ENCODE measurements at places on chromosomes 3 and 15. TPM values are rescaled to one million over a fixed set of nuclear protein-coding genes. Genes with fewer than 3 reads are reported as not detected.

The ZWILCH gene
- 25.1 TPM for total RNA-seq

The C3orf33 gene
- total RNA-seq, result 2.0 TPM

The RTP3 gene
- not detected for total RNA-seq

- DNase-seq, result no peak
These were observed 231.9 kb downstream of the DTWD1 start for GRCh38 chr15:49852756-49853155.

- DNase-seq, result no peak
These were observed 193.4 kb downstream of the SHOX2 start for GRCh38 chr3:157912514-157913451.

DNA sequence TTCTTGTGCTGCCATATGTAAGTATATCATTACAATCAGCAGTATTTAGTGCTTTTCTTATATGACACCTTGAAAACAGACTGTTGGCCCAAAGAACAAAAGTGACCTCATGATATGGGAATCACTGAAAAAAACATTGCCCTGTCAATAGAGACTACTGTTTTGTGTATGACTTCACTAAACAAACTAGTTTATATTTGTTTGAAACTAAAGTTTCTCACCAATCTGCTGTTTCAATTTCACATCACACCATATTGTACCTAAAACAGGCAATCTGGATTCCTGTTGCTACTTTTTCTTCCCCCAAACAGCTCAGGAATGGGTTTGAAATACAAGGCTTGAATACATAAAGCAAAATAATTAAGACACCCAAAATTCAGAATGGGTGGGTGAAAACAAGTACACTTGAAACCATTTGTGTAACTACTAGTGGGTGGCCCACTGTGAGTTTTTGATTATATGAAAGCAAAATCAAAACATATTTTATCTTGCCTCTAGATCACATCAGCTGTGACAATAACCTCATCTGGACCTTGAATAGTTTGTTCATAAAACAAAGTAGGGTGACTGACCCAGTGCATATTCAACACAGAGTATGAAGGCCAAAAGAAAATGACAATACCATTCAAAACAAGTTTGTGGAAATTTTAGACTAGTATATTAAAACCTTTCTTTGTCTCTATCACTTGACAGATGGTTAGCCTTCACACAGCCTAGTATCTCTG, 5.9 kb downstream of the ZBTB20 start:
- DNase-seq, result no peak

DNA sequence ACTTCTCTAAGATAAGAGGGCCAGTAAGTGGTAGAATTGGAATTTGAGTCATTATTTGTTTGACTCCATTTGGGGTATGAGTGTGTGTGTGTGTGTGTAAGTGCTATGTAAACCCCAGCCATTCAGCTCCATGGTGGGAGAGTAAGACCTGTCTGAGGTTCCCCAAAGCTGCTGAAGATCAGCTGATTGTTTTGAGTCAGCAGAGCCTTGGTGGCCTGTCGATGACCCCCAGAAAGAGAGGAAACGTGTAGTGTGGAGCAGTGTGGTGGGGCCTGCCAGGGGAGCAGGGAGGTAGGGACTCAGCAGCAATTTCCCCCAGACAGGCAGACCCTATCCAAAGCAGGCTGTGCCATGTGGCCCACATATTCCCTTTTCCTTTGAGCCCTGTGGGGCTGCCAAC, 5.3 kb downstream of the DVL3 start:
- peak; percentile 49 for DNase-seq

DNA sequence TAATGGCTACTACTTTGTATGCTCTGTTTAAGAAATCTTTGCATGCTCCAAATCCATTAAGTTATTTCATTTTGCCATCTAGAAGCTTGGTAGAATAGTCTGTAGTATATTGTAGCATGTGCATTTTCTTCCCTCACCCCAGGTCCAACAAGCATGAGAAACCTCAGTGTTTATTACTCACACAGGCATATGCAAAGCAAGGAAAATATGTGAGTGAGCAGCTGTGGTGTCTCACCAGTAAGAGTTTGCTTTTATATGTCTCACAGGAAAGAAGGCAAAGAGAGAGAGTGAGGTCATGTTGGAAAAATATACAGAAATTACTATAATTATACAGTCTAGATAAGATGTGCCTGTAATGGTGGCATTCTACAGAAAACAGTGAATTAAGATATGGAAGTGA, 312.5 kb downstream of the C3orf38 start:
- no peak for DNase-seq

DNA sequence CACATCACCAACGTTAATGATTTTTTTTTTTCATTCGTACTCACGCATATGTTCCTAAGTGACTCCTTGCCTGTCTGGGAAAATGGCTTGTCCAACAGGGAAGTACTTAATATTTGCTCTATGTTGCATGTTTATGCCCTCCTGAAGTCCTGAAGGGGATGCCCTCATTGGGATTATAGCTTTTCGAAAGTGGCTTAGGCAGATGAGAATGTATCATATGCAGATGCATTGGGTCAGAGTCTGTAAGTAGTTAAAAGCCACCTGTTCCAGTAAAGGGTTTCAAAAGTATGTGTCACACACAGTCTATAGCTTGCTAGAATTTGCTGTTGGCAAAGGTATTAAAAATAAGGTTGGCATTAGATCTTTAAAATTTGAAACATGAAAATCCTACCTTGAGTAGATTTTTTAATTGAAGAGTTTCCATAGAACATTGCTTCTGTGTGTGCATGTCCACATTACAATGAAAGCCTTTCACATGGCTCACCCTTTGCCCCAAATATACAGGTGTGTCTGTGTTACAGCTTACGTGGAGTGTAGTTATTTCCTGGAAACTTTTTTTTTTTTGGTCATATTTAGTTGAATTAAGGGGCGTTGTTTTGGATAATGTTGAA, 2.1 kb downstream of the ABHD17C start:
- no peak for DNase-seq

DNA sequence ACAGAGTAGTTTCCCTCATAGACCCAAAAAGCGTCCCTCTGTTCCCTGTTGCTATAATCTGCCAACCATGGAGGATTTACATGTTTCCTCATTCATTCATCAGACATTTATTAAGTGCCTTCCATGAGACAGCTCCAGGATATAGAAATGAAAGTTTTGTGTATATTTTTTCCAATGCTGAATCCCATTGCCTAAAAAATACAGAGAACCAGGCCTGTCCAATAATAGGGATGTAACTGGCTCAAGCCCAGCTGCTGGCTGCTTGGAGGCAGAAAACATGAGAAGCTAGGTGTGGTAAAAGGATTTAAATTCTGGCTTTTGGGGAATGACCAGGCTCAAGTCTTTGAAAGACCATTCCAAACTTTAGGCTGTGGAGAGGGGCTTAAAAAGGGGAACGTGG, 41.5 kb downstream of the RARB start:
- no peak for DNase-seq

DNA sequence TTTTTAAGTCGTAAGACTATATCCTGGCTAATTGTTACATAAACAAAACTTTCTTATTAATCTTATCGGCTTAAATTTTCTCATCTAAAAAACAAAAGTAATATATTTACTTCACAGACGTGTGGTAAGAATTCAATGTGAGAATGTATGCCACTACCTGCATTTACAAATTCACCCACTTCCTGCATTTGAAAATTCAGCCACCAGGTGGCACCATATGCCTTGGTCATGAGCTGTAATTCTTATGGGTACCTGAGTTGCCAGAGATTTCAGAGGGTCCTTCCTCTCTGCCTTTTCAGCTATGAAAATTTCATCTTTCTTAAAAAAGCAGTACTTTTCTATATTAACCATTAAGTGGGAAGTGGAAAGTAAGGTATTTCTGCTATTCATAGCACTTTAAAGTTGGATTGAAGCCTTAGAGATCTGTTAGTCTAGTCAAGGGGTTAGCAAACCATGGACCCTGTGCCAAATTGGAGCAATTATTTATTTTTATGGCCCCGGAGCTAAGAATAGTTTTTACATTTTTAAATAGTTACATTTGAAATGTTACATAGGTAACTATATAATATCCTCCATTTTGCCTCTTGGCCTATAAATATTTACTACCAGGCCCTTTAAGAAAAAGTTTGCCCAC, 127.8 kb downstream of the HCN4 start:
- DNase-seq, result peak; percentile 83

DNA sequence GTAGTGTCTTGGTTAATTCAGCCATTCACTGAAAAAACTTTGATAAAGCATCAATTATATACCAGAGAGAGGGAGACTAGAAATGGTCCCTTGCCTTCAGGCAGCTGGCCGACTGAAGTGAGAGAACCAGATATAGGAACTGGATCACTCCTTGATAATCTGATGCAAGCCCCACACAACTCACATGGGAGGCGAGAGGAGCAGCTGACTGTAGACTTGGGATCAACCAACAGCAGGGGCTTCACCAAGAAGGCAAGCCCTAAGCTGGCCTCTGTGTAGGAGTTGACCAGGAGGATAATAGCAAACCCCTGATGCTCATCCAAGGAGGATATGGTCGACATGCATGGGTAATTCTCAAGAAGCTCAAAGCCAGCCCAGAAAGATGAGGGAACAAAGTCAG, 133.1 kb downstream of the SRGAP3 start:
- DNase-seq, result no peak

DNA sequence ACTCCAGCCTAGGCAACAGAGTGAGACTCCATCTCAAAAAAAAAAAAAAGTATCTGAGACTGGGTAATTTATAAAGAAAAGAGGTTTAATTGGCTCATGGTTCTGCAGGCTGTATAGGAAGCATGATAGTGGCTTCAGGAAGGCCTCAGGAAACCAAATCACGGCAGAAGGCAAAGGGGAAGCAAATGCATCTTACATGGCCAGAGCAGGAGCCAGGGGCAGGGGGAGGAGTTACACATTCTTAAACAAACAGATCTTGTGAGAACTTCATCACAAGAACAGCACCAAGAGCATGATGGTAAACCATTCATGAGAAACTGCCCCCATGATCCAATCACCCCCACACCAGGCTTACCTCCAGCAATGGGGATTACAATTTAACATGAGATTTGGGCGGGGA, 37.2 kb downstream of the ACAP2 start:
- peak; percentile 87 for DNase-seq

GRCh38 chr3:132573797-132574211, 23.3 kb upstream of the ACKR4 start:
- no peak for DNase-seq

DNA sequence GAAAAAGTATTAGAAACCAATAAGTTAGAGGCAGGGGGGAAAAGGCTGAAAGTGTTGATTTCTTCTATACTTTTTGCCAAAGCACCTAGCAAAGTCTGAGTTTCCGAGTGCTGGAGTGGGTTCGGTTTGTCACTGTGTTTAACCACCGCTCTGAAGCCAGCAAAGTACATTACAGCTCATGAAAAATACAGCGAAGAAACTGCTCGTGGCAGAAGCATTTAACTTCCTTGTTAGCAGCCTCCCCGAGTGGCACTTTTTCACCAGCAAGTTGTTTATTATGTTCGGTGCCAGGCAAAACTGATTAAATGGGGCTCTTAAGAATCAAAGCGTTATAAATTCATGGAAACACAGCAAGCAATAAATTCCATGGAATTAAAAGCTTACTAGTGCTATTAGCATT, 313.6 kb downstream of the FOXP1 start:
- DNase-seq, result no peak

DNA sequence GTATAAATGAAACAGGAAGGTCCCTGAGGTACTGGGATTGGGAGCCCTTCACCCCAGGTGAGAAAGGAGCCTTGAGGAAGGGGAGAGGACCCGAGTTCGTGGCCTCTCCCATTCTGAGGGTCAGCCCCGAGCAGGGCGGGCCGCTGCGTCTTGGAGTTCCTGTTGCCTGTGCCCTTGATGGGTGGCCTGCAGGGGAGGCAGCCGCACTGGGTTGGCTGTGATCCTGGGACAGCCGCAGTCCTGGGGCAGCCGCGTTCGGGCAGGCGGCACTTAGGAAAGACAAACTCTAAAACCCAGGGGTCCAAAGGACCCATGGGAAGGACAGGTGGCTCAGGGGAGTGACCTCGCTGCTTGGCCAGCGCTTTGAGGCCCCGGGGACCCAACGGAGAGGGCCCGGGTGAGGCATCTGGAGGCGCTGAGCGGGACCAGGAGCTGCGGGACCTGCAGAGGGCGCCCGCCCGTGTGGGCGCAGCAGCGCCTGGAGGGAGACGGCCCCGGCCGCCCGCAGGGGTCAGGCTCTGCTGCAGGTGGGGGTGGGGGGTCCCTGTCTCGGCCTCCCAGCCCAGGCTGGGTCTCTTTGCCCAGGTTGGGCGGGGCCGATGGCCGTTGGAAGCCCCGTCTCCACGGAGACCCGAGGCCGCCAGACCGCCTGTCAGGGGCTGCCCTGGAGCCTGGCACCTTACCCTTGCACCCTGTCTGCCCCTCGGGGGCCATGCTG, 65.1 kb downstream of the HMCES start:
- no peak for DNase-seq

DNA sequence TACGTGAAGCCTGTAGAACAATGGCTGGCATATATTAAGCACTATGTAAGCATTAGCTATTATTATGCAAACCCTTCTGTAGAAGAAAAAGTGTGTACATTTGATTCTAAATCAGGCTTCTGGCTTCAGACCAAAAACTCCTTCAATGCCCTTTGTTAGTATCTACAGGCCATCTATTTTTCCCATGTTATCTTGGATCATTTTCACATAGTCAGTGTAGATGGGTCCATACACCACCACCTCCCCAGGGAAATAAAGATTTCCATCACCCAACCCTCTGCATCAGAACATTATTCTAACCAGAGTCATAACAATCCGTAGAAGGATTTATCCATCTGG, 8.0 kb upstream of the KLHL6 start:
- DNase-seq, result peak; percentile 87

- DNase-seq, result no peak
These were observed 44.9 kb upstream of the ALDH1A3 start for GRCh38 chr15:100834731-100835130.

DNA sequence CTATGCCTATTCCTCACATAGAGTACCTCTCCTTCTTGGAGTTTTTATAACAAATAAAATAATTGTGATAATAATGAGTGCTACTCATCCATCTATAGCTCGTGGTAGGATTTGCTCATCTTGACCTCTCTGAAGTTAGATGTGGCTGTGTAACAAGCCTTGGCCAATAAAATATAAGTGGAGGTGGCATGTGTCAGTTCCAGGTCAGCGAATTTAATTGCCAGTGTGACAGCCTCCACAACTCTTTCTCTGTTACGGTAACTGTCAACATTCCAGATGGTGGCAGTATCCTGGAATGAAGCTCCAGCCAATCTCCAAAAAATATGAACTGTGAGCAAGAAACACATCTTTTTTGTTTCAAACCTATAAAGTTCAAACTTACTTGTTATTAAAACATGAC, 13.8 kb downstream of the CLRN1 start:
- DNase-seq, result no peak

- DNase-seq, result peak; percentile 48
These were observed 858 bp upstream of the SACM1L start for GRCh38 chr3:45688194-45688881.

DNA sequence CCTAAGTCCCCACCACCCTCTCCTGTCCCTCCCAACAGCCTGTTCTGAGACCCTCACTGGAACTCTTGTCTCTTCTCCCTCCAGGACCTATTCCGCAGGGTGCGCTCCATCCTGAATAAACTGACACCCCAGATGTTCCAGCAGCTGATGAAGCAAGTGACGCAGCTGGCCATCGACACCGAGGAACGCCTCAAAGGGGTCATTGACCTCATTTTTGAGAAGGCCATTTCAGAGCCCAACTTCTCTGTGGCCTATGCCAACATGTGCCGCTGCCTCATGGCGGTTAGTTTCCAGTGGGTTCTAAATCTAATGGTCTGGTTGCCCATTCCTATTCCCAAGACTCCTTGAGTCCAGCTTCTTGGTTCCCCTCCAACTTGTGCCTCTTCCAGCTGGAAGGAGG, 9.3 kb downstream of the EIF4G1 start:
- no peak for DNase-seq
